ENCODE measurements at places on chromosomes 1 and 21.

GRCh38 chr21:27693376-27693775, 726.5 kb upstream of the ADAMTS5 start:
- no peak for DNase-seq

DNA sequence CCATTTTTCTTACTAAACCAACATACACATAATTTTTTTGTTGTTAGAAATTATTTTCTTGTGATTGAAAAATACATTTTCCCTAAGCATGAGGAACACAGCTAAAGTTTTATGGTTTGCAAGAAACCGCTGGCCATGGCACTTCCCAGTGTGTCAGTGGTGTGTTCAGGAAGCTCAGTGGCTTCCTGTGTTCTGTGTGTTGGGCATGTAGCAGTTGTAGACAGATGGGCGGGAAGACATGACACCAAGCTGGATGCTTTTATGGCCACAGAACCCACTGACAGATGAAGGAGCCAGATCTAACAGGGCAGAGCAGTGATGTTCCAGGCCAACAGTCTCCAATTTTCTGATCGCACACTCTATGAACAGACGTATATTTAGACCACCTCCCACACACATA, 119.8 kb downstream of the GALNT2 start:
- no peak for DNase-seq

GRCh38 chr1:87242445-87243185, 86.1 kb upstream of the LMO4 start:
- no peak for DNase-seq

DNA sequence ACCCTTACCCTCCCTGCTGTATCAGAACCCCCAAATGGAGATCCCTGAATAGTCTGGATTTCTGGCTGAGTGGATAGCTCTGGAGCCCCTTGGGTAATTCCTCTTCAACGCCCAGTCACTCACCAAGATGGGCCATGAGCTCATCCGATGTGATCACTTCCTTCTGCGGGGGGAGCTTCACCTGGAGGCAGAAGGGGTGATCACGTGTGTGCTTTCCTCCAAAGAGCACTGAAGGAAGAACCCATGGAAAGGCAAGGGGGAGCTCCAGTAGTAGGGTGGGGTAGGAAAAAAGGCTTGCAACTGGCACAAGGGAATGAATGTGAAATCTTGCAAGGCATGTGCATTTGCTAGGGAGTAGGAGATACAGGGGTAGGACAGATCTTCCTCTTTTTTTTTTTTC, 5.1 kb downstream of the MINDY1 start:
- no peak for DNase-seq

DNA sequence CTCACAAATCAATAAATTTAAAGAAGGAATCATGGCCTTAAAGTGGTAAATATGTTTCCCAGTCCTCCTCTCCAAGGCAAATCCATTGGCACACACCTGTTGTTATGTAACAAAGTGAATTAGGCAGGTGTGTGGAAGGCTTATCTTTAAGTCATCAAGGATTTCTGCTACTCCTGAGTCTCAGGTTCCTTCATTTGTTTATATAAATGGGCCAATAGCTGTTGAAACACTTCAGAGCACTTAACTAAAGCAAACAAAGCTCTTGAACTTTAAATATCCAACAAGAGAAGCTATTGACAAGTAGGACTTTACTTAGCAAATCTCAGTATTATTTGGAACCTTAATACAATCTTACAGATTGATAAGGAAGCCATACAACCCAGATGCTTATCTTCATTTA, 99.3 kb upstream of the ESRRG start:
- no peak for DNase-seq

Measured in activated CD8-positive, alpha-beta memory T cell treated with anti-CD3 and anti-CD28 coated beads for 1 hour (primary cell).